ENCODE measurements at places on chromosomes 11 and 22. TPM values are rescaled to one million over a fixed set of nuclear protein-coding genes. Genes with fewer than 3 reads are reported as not detected.

The FAM227A gene
- total RNA-seq = 0.78 TPM

The CCDC116 gene
- 1.8 TPM for total RNA-seq

The SCUBE2 gene
- total RNA-seq = 2.8 TPM

The SNX32 gene
- total RNA-seq = 0.39 TPM

The CTR9 gene
- total RNA-seq = 32.2 TPM

The OR52I2 gene
- total RNA-seq = not detected

The LGALS12 gene
- total RNA-seq = 1.2 TPM

The SCGB2A2 gene
- total RNA-seq = not detected

The RIC8A gene
- 77.3 TPM for total RNA-seq

The BTG4 gene
- not detected for total RNA-seq

The MYBPC3 gene
- 0.42 TPM for total RNA-seq

The NUDT8 gene
- total RNA-seq = 4.6 TPM

The UQCC3 gene
- total RNA-seq = 3.0 TPM

The PSMC3 gene
- 117 TPM for total RNA-seq

The MUC6 gene
- not detected for total RNA-seq

The ART1 gene
- not detected for total RNA-seq

Data from aorta (tissue), 5 donors.